ENCODE measurements at places on chromosomes 5 and 9.

DNA sequence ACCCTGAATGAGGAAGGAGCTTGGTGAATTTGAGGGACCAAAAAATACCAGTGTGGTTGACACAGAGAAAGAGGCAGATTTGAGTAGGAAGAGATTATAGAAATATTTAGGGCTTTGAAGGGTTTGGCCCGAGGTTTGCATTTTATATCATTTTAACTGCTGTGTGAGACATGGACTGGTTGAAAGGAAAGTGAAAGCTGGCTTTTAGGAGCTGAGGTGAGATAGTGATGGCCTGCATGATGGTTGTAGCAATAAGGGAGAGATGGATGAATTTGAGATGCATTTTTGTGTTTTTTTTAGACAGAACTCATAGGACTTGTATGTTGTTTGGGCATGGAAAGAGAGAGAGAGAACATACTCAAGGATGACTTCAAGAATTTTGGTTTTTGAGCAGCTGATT is 21.7 kb downstream of the FER start:
- no peak for DNase-seq

DNA sequence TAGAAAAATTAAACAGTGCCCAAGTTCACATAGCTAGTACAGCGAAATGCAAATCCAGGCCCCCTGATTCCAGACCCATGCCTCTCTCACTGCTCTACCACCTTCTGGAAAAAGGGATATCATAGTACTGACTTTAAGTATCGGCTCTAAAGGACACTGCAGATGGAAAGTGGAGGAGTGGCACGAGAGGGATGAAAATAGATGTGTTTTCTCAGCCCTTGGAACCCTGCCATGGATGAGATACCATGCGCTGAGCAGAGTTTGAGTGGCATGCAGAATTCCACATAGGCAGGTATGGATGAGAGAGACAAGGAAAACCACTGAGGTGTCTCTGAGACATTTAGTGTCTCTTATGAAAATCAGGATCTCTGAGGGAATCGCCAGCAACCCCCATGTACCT is 18.8 kb downstream of the CKMT2 start:
- no peak for DNase-seq

GRCh38 chr5:165497707-165498106 is 1992.3 kb downstream of the MAT2B start:
- DNase-seq: no peak

- no peak for DNase-seq
Measured at GRCh38 chr5:14036947-14037346, 92.5 kb upstream of the DNAH5 start.

DNA sequence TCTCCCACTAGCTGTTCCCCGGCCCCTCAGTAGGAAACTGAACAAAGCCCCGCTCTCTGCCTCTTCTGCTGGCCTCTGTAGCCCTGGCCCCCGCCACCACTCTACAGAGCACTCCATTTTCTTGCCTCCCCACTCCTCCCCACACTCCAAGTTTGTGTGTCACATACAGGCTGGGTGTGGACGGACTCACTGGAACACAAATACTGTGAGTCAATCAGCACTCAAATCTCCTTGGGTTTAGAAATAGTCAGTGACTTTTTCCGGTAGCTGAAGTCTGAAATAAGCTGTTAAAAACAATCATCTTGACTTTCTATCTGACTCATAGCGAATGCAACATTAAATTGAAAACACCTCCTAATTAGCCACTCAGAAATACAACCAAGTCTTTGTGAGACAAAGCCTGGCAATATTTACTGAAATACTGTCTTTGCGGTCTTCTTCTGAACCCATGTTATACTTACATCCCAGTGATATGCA is 122.5 kb downstream of the LHFPL2 start:
- no peak for DNase-seq

- DNase-seq: no peak
Measured at GRCh38 chr5:67773411-67774266, 441.9 kb upstream of the PIK3R1 start.

GRCh38 chr9:101427358-101427757 is 8.2 kb downstream of the ALDOB start:
- DNase-seq: no peak

- no peak for DNase-seq
Measured at GRCh38 chr5:5192681-5193080, 52.6 kb downstream of the ADAMTS16 start.

- DNase-seq: no peak
Measured at GRCh38 chr9:73152953-73153352, 1.3 kb downstream of the ANXA1 start.

DNA sequence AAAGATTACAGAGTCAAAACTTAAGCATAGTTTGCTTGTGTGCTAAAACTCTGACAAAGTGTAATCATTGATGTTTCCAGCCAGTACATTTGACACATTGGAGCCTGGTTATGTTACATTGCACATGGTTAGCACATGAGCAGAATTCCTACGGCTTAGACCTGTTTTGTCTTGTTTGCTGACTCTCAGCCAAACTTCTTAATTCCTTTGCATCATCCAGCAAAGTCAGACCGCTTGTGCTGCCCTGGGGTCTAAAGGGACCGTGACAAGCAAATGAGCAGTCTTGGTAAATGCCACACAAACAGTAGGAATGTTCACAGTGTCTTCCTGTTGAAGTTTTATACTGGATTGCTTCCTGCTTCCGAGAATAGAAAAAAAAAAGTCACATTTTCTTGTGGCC is 72.0 kb upstream of the ENTREP1 start:
- no peak for DNase-seq
